ENCODE measurements at places on chromosomes 2 and 18. TPM values are rescaled to one million over a fixed set of nuclear protein-coding genes. Genes with fewer than 3 reads are reported as not detected.
A peak's percentile ranks its signal among the peaks of the same experiment; 100 is the strongest.

DNA sequence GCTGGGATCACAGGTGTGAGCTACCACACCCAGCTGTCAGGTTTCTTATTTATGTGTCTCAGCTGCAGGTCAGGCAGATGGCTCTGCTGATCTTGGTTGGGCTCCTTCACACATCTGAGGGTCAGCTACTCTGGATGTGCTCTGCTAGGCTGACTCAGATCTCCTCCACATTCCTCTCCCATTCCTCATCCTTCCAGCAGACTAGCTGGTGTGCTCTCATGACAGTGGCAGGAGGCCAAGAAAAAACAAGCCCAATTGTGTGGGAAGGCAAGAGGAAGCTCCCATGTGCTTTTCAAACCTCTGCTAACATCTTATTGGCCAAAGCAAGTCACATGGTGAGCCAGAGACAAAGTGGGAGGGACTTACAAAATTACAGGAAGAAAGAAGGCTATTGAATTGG lies 11.7 kb upstream of the MSH6 start:
- DNase-seq: no peak

DNA sequence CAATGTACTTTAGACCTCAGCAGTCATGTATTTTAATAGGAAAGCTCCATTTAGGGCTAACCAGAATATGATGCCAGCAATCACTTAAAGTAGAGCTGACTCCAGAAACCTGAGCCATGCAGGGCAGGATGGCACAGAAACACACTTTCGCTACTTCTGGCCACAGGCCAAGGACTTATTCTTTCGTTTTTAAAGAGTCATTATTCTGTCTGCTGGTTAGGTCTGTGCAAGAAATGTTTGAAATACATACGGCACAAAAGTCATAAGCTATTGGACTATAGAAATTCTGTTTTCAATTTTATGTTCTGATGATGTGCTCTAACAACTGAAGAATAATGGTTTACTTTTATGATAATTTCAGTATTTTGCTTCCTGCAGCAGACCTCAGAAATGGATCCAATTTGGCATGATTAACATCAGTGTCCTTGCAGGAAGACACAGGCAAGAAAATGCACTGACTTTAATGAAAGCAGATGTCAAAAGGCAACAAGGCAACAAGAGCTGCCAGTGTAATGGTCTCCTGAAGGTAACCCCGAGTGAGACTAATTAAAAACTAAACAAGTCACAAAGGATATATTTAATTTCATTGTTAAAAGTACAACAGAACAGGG lies 114.4 kb upstream of the CHRNA1 start:
- DNase-seq: no peak

MC4R gene
- total RNA-seq: not detected

DNA sequence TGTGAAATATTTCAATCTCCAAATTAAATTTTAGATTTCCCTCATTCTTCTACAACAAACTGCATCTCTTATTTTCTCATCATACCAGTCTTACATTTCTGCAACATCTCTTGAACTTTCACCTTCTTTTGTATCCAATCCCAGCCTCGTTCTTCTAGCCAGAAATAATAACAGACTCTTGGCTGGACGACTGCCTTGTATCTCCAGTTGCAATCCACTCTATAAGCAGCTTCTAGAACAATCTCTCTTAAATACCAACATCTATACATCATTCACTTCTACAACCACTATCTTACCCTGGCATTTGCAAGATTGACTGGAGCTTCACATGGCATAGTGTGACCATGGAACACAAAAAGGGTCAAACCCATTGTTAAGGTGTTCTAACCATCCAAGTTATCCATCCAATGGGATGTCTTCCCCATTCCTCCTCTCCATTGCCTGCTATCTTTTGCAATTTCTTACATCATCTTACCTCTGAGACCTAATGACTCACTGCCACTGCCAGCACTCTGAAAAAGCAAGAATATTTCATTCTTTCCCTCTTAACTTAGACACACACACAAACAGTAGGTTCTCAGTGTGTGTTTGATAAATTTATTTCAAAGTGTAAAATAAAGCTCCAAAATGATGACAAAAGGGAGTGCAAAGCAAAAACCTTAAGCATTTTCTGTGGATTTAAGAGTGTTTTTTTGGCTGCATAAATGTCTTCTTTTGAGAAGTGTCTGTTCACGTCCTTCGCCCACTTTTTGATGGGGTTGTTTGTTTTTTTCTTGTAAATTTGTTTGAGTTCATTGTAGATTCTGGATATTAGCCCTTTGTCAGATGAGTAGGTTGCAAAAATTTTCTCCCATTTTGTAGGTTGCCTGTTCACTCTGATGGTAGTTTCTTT lies 145.6 kb downstream of the METTL4 start:
- DNase-seq: no peak

GRCh38 chr2:65020943-65021528 lies 31.8 kb downstream of the SLC1A4 start:
- DNase-seq: no peak

DNA sequence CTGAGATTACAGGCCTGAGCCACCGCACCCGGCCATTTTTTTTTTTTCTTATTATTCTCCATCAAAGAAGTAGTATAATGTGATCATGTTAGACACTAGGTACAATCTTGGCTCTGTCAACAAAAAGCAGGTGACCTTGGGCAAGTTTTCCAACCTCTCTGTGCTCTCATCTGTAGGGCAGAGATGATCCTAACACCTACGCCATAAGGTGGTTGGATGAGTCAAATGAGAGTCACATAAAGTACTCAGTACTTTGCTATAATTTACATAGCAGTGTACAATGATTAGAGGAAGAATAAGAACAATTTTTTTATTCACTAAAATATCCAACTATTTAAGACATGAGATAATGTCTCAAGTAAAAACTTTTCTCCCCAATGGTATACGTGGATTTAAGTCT lies 128.6 kb downstream of the TGIF1 start:
- no peak for DNase-seq

GCG gene
- total RNA-seq: not detected

DNA sequence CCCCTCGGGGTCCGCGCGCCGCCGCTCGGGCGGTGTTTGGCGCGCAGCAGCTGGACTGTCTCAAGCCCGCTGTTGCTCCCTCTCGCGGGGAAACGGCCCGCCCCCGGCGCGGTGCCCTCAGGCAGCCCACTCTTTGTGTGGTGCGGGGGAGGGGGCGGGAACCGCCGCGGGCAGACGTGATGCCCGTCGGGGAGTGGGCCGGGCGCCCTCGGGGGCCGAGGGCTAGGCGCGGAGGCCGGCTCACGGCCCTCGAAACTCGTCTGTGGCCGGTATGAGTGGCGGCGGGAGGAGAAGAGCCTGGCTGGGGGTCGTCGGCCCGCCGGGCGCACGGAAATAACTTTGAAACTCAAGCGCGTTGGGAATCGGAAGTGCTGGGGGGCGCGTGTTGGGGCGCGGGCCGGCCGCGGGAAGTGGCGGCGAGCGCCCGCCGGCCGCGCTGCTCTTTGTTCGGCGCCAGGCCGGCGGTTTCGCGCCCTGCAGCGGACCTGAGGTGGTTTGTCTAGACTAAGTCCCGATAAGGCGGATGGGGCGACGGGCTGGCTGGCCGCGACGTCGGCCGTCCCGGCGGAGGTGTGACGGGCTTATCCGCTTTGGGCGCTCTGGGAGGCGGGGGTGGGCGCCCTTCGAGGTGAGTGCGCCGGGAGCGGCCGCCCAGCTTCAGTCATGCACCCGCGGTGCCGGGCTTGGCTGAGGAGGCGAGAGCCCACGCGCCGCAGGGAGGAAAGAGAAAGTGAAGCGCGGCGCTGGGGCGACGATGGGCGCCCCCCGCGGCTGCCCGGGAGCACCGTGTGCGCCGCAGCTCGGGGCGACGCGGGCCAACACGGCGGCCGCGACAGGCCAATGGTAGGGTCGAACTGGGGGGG lies 679 bp downstream of the PTMA start:
- peak; percentile 46 for DNase-seq

GRCh38 chr2:168678153-168678853 lies 124.1 kb upstream of the NOSTRIN start:
- no peak for DNase-seq

GRCh38 chr2:67945940-67946339 lies 116.9 kb downstream of the C1D start:
- DNase-seq: no peak

MPP4 gene
- total RNA-seq: not detected

PXDN gene
- 0.05 TPM for total RNA-seq
